ENCODE measurements at places on chromosomes 7 and 10.

GRCh38 chr7:101586078-101586905 lies 42.8 kb downstream of the MYL10 start:
- no peak for DNase-seq

GRCh38 chr10:25180801-25181200 lies 6.0 kb downstream of the GPR158 start:
- no peak for DNase-seq

DNA sequence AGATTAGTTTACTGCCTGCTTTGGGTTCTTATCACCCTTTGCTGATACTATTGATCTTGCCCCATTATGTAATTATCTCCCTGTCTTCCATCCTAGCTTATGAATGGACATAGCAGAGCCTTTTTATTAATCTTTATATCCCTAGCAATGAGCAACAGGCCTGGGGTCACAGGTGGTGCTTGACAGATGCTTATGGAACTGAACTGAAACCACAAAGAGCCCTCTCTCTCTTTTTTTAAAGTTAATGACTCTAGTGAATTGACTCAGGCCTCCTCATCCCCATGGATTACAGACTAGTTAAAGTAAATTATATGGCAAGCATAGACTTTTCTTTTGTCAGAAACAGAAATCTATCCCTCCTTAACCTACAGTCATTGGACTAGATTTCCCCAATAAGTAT lies 265.2 kb downstream of the PHTF2 start:
- DNase-seq, result no peak

- no peak for DNase-seq
Measured at GRCh38 chr7:157565201-157565626, 228.4 kb downstream of the DNAJB6 start.

GRCh38 chr7:102175423-102176170 lies 111.1 kb upstream of the SH2B2 start:
- no peak for DNase-seq

GRCh38 chr7:44489955-44490350 lies 505 bp downstream of the NUDCD3 start:
- no peak for DNase-seq

GRCh38 chr10:95588025-95588424 lies 26.9 kb upstream of the SORBS1 start:
- DNase-seq, result no peak

DNA sequence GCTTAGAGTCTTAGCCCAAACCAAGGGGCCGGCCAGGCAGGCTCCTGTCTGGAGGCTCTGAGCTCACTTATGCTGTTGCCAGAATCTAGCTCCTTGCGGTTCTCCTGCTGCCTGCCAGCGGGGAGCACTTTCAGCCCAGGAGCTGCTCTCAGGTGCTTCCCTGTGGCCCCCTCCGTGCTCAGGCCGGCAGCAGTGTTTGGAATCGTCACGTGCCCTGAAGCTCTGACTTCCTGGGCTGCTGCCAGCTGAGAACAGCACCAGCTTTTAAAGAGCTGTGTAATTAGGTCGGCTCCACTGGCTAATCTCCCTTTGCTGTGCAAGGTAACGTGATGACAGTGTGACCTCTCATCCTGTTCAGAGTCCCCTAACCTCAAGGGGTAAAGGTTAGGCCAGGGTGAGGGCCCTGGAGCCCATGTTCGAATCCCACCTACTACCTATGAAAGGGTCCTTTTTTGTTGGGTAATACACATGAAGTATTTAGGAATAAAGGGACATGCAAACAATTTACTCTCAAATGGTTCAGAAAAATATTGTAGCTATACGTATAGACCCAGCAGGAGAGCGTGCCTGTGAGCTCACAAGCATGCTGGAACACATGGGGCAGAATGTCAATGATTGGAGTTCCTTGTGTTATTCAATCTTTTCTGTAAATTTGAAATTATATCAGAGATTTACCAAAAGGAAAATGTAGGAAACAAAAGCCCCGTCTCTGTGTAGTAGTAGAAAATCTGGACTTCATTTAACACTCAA lies 16.6 kb downstream of the ZNF862 start:
- DNase-seq, result no peak

GRCh38 chr7:102169651-102170392 lies 116.8 kb upstream of the SH2B2 start:
- DNase-seq, result no peak

GRCh38 chr10:63833411-63834060 lies 312.3 kb downstream of the REEP3 start:
- DNase-seq, result no peak

- DNase-seq, result no peak
Measured at GRCh38 chr10:128316925-128317324, 190.7 kb upstream of the MKI67 start.

GRCh38 chr10:62025134-62025794 lies 123.8 kb downstream of the ARID5B start:
- DNase-seq, result no peak

GRCh38 chr10:49417311-49418052 lies 21.6 kb upstream of the DRGX start:
- no peak for DNase-seq

DNA sequence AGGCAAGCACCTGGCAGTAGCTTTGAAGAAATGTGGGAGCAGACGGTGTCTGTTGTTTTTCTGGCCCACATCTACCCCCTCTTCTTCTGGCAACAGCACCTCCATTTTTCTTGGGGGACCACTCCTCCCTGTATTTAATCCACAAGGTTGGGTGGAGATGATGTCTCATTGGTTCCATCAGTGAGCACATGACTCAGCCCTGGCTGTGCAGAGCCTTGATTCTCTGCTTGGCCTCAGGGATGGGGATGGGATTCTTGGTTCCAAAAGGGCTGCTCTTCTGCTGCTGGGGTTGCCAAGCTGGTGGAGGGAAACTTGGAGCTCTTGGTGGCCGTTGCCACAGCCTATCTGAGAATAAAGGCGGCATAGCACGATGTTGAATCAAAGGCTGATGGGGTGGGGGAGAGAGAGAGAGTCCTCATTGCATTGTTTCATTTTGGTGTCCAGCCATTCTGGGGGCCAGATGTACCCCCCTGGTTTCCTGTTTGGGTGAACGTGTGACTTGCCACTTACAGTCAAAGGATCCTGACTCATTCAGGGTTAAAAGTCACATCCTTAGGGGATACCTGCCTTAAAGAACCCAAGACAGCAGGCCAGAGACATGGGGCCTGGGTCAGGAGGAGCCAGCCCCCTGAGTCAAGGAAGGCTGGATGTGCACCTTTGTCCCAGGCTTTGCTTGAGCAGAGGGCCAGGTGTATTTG lies 25.9 kb downstream of the GRK5 start:
- DNase-seq, result no peak

DNA sequence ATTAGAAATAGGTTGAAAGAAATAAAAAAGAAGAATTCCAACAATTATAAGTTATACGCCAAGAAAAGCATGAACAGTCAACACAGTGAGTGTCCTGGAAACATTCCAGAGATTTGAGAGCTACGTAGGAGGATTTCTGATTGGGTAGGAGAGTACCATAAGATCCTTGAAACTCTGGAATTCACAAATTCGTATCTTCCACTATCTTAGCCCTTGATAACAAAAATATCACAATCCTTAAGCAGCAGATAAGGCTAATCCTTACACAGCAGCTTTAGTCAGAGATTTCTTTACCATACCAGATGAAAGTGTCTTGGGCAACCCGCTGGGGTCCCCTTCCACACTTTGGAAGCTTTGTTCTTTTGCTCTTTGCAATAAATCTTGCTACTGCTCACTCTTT lies 8.2 kb downstream of the TPK1 start:
- DNase-seq, result no peak

GRCh38 chr10:44101082-44101481 lies 283.8 kb downstream of the CXCL12 start:
- DNase-seq, result no peak

DNA sequence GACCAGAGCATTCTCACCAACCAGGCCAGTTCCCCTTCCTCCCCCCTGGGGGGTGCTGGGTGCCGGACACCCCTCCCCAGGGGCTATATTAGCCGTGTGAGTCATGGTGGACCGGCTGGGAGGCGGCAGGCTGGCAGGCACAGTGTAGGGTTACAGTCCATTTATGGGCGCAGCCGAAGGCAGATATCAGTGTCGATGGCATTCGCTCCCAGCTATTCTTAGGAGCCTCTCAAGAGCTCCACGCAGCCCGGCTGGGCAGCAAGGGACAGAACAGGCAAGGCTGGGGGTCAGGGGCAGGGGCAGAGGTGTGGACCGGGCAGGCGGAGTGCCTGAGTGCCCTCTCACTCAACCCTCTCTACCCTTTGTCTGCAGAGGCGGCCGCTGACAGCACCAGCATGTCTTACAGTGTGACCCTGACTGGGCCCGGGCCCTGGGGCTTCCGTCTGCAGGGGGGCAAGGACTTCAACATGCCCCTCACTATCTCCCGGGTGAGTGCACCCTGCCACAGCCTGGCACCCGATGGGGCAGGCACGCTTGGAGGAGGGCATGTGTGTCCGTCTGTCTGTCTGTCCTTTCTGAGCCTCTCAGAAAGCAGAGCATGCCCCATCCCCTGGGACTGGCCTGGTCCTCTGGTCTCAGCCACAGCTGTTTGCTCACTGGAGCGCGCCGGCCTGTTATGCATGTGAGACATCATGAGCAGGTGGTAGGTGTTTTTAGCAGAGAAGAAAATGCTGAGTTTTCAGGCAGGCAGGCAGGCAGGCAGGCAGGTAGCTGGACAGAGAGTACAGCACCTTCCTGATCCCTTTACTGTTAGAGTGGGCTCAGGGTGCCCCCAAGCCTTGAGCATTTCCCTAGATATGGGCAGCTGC lies at the start of gene LDB3:
Gene LDB3, plus strand, starts transcription at position 215 of the 869 bp plus-strand sequence. Its CDS starts 181 bp downstream, at position 396.
- no peak for DNase-seq

GRCh38 chr10:89946106-89946505 lies 244.7 kb downstream of the KIF20B start:
- no peak for DNase-seq

GRCh38 chr7:101185258-101185839 lies 5.3 kb upstream of the NAT16 start:
- DNase-seq, result no peak

DNA sequence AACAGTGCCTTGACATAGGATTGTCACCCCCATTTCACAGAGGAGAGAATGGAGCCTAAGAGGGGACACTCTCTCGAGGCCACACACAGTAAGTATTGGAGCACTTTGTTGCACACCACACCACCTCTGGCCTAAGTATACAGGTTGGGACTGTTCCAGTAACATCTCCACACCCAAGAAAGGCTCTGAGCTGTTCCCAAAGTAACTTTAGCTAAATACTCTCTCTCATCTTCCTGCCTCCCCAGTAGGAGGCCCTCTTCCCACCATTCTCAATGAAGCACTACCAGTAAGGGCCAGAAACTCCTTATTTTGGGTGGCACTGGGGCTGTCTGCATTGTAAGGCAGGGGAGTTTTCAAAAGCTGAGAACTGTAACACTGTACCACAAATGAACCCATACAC lies 189.5 kb downstream of the ZNF438 start:
- no peak for DNase-seq

- DNase-seq, result no peak
Measured at GRCh38 chr7:18896343-18896975, 221.0 kb downstream of the TWIST1 start.

DNA sequence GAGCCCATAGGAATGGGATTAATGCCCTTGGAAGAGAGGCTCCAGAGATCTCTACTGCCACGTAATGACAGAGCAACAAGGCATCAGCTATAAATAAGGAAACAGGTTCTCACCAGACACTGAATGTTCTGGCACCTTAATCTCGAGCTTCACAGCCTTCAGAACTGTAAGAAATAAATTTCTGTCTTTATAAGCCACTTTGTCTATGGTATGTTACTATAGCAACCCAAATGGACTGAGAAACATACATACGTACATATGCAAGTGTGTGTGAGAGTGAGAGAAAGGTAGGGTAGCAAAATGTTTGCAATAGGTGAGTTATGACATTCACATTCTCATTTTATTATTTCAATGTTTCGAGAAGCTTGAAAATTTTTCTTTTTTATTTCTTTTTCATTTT lies 22.1 kb upstream of the HTR5A start:
- DNase-seq, result no peak

GRCh38 chr10:71837098-71837827 lies 13.8 kb downstream of the PSAP start:
- no peak for DNase-seq

DNA sequence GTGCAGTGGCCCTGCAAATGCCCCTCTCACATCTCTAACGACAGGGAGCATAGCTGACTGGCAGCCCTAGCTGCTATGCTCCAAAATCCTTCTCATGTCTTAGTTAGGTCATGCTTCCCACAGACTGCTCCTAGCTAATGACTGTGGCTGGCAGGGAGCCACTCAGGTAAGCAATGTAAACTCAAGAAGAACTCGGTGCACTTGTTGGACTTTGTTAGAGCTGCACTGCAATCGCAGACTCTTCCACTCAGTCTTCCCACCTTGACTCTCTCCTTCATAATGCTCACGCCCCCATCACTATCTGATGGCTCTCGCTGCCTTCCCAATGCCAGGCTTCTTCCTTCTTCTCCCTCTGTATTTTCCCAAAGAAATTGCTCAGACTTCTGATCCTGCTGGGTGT lies 24.0 kb downstream of the OR9A2 start:
- no peak for DNase-seq

DNA sequence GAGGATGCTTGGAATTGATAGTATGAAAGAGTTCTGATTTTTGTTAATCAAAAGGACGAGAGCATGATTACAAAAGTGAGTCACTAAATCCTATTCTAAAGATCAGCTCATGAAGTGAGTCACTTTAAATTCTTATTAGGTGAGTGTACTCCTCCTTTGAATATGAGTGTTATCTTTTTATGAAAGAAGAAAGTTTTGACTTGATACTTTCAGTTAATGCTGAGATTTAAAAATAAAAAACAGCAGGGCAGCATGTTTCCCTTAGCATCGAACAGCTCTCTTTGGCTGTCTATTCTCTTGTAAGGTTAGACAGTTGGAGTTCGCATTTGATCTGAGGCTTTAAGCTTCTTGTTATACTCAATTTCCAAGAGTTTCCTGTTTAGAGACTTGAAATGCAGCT lies 222.0 kb downstream of the TWIST1 start:
- DNase-seq, result no peak

GRCh38 chr10:71392791-71393781 lies 3.6 kb upstream of the CDH23 start:
- DNase-seq, result no peak

DNA sequence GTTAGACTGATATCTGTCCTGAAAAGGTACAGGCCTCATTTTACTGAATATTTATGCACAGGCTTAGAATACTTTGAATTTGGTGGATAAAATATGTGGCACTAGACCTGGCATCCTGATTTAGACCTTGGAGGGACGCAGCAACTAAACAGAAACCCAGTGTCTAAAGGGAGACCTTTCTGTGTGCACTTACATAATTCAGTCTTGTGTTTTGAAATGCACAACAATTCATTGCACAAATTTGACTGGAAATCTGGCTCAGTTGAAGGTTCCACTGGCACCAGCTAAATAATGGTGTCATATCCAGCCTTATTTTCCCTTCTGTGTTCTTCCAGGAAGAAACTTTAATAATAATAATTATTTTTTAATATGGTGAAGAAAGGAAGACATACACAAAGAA lies 142.1 kb downstream of the SND1 start:
- DNase-seq, result no peak

- no peak for DNase-seq
Measured at GRCh38 chr7:44087911-44088838, 5.8 kb upstream of the POLM start.

GRCh38 chr10:35340975-35341374 lies 4.7 kb downstream of the CCNY start:
- no peak for DNase-seq

- no peak for DNase-seq
Measured at GRCh38 chr7:69786730-69787395, 188.6 kb downstream of the AUTS2 start.

All from GM12892 (cell line).